T47D (cell line): ENCODE measurements at places on chromosomes 7 and 10.

DNA sequence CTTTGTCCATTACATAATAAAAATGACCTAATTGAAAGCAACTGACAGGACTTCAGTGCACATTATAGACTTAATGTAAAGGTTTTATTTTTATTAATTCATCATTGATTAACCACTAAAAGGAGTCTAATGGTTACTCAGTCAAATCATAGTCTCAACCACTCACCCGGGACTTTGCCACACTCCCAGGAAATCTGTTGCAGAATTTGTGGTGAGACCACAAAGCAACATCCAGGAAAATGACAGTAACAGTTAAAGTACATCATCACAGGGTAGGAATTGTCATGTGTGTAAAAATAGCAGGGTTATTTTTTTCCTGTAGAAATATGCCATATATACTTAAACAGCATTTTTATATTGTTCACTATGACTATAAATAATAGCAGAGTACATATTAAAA, 6.3 kb upstream of the HGF start:
- DNase-seq, result no peak

DNA sequence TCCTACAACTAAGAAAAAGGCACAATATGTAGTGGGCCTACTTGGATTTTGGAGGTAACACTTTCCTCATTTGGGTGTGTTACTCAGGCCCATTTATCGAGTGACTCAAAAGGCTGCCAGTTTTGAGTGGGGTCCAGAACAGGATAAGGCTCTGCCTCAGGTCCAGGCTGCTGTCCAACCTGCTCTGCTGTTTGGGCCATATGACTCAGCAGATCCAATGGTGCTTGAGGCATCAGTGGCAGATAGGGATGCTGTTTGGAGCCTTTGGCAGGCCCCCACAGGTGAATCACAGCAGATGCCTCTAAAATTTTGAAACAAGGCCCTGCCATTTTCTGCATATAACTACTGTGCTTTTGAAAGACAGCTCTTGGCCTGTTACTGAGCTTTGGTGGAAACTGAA, 24.5 kb upstream of the OR13A1 start:
- no peak for DNase-seq

GRCh38 chr10:129440722-129441316, 26.2 kb upstream of the MGMT start:
- no peak for DNase-seq

GRCh38 chr7:85516675-85517074, 329.8 kb upstream of the SEMA3D start:
- DNase-seq, result no peak

- no peak for DNase-seq
Observed at GRCh38 chr7:9241826-9242225, 808.4 kb downstream of the NXPH1 start.

DNA sequence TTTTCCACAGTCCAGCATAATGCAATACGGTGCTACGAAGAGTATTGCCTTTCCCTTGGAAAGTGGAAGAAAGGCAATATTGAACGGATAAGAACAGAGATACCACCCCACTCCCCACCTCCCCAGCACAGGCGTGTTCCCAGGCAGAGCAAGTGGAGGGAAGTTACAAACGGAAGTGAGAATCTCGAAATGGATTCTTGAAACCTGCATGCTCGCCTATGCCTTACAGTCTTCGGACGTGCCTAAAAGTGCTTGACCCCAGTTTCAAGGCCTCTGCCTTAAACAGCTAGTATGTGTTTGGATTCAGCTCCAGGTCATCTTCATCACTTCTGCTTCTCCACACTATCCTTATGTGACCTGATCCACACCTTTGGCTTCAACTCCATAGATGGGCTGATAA, 35.0 kb upstream of the USP6NL start:
- no peak for DNase-seq
